ENCODE measurements at places on chromosomes 16 and 17.

DNA sequence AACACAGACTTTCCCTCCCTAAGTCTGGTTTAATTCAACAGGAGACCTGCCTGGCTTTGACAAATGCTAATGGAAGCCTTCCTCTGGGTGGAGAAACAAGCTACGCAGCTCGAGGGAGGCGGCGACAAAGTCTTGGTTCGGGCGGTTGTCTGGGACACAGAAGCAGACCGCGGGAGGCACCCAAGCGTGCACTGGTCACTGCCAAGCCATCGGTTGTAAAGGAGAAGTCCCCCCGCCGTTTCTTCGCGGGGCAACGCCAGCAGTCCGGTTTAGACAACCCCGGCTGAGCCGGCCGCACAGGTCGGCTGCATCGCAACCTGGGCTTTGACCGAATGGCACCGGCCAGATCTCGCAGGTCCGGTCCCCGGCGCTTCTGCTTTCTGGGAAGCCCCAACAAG is 586 bp downstream of the GLYR1 start:
- DNase-seq: no peak

GRCh38 chr16:85193115-85193493 is 80.8 kb upstream of the CIBAR2 start:
- no peak for DNase-seq

GRCh38 chr16:4244254-4245076 is 2.6 kb upstream of the SRL start:
- DNase-seq: no peak

DNA sequence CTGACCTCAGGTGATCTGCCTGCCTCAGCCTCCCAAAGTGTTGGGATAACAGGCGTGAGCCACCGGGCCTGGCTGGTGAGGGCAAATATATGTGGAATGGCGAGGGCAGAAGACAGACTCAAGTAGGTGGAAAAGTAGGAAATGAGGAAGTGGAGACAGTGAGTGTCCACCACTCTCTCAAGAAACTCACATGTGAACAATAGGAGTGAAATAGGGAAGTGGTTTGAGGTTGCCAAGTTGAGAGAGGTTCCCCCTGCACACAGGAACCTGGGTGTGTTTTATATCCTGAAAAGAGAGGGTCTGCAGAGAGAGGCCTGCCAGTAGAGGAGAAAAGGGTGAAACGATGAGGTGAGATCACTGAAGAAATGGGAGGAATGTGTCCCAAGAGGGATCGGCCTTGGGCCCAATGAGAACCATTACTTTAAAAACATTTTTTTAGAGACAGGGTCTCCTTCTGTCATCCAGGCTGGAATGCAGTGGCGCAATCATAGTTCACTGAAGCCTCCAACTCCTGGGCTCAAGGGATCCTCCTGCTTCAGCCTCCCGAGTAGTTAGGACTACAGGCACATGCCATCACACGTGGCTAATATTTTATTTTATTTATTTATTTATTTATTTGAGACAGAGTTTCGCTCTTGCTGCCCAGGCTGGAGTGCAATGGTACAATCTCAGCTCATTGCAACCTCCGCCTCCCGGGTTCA is 17.1 kb upstream of the CORO1A start:
- DNase-seq: peak; percentile 90

DNA sequence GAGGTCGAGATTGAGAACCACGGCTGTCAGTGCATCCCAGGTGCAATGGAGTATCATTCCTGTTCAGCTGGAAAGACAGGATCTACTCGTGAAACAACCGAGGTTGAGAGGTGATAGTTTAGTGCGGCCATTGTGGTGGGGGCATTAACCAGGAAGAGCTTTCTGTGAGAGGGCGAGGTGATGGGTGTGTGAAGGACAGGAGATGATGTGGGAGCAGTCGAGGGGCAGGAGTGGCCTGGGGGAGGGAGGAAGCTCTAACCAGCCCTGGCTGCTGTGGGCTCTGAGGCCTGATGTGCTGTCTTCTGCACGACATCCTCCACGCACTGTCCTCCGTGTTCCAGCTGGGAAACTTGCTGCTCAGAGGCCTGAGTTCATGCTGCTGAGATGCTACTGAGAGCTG is 22.0 kb downstream of the GOSR2 start:
- DNase-seq: no peak

DNA sequence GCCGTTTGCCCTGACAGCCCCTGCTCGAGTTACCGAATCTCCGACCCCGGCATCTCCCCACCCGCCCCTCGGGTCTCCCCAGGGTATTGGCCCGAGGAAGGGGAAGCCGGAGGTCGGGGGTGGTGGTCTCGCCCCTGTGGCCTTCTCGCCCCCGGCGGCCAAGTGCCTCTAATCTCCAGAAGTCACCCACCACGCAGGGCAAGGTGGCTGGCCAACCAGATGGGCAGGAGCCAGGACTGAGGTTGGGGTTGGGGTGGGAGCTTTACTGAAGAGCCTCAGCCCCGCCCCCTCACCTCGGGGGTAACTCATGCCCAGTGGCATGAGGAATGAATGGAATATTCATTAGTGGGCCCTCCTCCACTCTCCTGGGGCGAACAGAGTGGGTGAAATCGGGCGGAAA is 637 bp downstream of the DHRS11 start:
- DNase-seq: no peak

DNA sequence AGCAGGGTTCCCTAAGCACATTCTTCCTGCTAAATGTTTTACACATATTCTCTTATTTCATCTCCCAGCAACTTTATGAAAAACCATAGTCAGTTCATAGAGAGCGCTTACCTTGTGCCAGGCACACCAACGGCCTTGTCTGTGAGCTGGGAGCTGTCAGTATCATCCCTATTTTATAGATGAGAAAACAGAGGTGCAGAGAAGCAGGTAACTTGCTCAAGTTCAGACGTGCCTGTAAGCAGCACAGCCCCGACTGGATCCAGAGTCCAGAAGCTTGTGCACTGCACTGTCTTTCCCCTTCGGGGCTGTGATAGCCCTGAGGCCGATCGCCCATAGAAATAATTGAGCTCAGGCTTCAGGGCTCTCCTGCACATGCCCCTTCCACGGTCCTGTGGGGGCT is 6.2 kb downstream of the AQP8 start:
- DNase-seq: no peak

- DNase-seq: no peak
These were observed 80.9 kb downstream of the WWOX start for GRCh38 chr16:78180349-78180748.

DNA sequence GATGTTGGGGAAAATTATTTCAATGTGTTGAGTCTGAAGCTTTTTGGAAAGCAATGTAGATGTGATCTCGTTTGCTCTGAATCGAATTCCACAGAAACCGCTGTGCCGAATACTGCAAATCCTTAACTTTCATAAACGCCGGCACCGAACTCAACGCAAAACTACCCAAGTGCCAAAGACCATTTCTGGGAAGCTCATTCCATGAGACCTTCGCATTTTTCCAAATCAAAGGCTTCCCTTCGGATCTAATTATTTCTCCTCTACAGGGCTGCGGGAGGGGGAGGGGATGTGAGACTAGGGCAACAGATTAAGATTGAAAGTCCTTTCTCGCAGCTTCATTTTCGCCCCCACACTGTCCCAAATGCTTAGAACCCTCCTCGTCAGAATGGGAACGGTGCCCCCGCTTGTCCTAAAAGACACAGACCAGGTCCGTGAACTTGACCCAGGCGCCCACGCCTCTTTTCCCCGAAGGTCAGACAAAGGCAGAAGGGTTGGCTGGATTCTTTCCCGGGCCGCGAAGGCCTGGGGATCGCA is 4.0 kb downstream of the PRAC1 start:
- DNase-seq: no peak

GRCh38 chr17:40094874-40095273 is 5.5 kb downstream of the NR1D1 start:
- DNase-seq: no peak

DNA sequence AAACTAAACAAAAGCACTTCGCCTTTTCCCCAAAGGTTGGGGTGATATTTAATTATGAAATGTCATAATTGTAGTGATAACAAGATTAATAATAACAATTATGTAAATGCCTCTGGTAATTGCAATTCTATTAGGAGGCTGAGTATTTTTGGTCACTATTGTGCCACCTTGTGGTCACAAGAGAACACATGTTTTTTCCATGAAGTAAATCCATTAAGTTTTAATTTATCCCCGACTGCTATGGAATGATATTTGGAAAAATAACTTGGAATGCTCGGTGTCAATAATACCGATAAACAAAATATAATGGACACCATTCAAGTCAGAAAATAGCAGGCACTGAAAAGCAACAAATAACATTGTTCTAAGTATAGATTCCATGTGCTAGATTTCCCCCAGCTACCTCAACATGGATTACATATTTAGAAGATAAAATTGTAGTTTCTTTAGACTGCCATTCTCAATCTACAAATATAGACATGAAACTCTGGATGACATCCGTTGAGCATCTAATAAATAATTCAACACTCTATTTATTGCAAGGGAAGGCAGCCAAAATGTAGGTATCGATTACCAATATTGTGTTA is 25.0 kb upstream of the KCNJ2 start:
- peak; percentile 33 for DNase-seq

All from Kasumi-1 (cell line).